Sigmoid colon (tissue), 7 donors: ENCODE measurements at places on chromosomes 13 and 19.

GRCh38 chr19:49631014-49631588 lies 8.8 kb downstream of the RRAS start:
- DNase-seq = no peak

GRCh38 chr19:37218592-37218935 lies 550 bp downstream of the ZNF383 start:
- DNase-seq = no peak

- no peak for DNase-seq
Measured at GRCh38 chr19:10379880-10380312, 476 bp downstream of the TYK2 start.

GRCh38 chr19:42285541-42285941 lies 16.4 kb upstream of the PRR19 start:
- DNase-seq = peak; percentile 69

DNA sequence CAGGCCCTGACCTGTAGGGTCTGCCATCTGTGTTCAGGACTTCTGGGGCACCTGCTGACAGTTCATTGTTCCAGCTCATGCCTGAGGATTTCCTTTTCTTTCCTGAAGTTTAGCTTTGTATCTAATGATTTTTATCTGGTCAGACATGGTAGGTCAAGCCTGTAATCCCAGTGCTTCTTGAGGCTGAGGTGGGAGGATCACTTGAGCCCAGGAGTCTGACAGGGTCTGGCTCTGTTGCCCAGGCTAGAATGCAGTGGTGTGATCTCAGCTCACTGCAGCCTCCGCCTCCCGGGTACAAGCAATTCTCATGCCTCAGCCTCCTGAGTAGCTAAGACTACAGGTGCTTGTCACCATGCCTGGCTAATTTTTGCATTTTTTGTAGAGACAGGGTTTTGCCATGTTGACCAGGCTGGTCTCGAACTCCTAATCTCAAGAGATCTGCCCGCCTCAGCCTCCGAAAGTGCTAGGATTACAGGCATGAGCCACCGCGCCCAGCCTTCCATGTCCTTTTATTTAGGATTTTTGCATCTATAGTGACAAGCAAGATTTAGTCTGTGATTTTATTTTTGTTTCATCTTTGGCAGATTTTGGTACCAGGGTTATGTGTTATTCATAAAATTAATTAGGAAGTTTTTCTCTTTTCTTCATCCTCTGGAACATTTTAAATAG lies 33.2 kb downstream of the CHST8 start:
- DNase-seq = no peak

GRCh38 chr19:1411255-1412191 lies 4.1 kb downstream of the DAZAP1 start:
- DNase-seq = no peak

- DNase-seq = no peak
Measured at GRCh38 chr19:13262450-13262849, 112.2 kb downstream of the IER2 start.
